ENCODE measurements at places on chromosomes 5 and 9. TPM values are rescaled to one million over a fixed set of nuclear protein-coding genes. Genes with fewer than 3 reads are reported as not detected.
A peak's percentile ranks its signal among the peaks of the same experiment; 100 is the strongest.

DNA sequence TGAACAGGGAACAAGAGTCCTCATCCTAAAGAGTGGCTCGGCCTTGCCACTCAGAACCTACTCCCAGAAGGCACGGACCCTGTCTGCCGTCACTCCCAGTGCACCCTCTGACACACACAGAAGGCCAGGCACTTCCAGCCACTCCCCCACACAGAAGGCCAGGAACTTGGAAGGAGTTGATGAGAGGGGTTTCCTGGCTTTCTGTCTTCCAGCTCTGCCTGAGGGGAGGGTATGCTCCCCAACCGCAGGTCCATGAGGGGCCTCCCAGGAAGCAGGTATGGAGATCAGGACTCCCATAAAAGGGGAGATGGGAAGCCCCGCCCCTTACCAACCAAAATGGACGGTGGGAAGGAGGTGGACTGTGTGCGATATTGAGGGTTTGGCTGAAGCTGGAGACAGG, 247.6 kb upstream of the IRX4 start:
- H3K27me3 ChIP-seq = no peaks in the 10 kb centered on the region
- H3K27ac ChIP-seq = no peak overlapping the region
- DNase-seq = no peak
- no peaks in the 10 kb centered on the region for H3K36me3 ChIP-seq
- H3K4me3 ChIP-seq = no peak overlapping the region
- H3K4me1 ChIP-seq = peaks cover 19% of the 10 kb centered on the region

DNA sequence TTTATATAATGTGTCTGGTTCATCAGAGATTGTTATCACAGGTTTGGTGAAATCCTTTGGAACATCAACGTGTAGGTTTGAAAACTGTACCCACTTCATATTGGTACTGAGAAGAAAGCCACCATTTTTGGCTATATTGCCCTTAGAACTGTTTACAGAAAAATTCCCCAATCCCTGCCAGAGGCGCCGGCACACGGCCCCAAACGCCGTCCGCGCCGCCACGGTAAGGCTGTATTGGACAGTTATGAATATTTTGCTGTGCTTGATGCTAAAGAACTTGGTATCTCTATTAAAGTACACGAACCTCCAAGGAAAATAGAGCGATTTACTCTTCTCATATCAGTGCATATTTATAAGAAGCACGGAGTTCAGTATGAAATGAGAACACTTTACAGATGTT, 35.2 kb downstream of the DCAF10 start:
- no peak overlapping the region for H3K27ac ChIP-seq
- no peak overlapping the region for H3K4me3 ChIP-seq
- no peak for DNase-seq
- H3K36me3 ChIP-seq = peaks cover 12% of the 10 kb centered on the region

- no peaks in the 10 kb centered on the region for H3K27me3 ChIP-seq
- no peak overlapping the region for H3K27ac ChIP-seq
- no peaks in the 10 kb centered on the region for H3K4me1 ChIP-seq
- DNase-seq = peak; percentile 53
- H3K4me3 ChIP-seq = no peak overlapping the region
Measured at GRCh38 chr5:178429491-178430185, 160.6 kb downstream of the COL23A1 start.

DNA sequence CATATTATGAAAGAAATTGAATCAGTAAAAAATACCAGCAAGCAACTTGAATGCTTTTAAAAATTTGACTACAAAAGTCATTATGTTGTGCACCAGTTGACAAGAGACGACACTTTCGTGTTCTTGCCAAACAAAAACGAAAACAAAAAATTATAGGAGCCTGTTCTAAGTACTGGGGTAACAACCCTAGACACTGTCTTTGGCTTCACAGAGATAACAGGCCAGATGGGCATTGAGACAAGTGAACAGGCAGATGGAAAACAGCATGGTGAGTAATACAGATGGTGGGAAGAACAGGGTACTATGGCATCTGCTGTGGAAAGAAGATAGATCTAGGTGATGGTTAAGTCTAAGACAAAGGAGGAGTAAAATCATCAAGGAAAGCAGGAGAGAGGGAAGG, 99.0 kb downstream of the CDH12 start:
- H3K4me3 ChIP-seq = no peak overlapping the region
- DNase-seq = no peak
- no peak overlapping the region for H3K27ac ChIP-seq
- no peaks in the 10 kb centered on the region for H3K36me3 ChIP-seq

- peaks cover 41% of the 10 kb centered on the region for H3K27me3 ChIP-seq
- peaks cover 3% of the 10 kb centered on the region for H3K4me1 ChIP-seq
- no peaks in the 10 kb centered on the region for H3K36me3 ChIP-seq
- H3K27ac ChIP-seq = no peak overlapping the region
- H3K4me3 ChIP-seq = no peak overlapping the region
Measured at GRCh38 chr9:110213413-110214044, 5.6 kb upstream of the C9orf152 start.

DNA sequence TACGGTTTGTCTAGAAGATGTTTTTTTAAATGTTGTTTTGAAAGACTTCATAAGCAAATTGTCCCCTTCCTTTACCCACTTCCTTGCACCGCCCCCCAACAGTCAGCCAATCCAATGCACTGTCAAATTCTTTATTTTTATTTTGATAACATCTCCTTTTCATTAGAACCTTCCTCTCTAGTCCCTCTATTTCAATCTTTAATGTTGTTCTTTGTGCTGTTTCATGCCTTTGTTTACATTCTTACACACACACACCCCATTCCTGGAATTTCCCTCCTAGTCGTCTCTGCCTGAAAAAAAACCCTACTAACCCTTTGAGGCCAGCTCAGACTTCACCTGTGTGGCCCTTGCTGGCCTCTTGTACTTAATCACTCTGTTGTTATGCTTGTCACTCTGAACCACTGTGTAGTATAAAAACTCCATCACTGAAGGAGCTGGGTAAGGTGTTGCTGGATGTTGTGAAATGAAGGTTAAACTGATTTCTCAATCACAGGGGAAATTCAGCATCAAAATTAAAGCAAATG, 133.4 kb downstream of the UGCG start:
- H3K4me1 ChIP-seq = peaks cover 55% of the 10 kb centered on the region
- no peak overlapping the region for H3K4me3 ChIP-seq
- no peak for DNase-seq
- H3K27me3 ChIP-seq = no peaks in the 10 kb centered on the region
- peak overlapping the region; percentile 66 for H3K27ac ChIP-seq
- H3K36me3 ChIP-seq = peaks cover 2% of the 10 kb centered on the region

DNA sequence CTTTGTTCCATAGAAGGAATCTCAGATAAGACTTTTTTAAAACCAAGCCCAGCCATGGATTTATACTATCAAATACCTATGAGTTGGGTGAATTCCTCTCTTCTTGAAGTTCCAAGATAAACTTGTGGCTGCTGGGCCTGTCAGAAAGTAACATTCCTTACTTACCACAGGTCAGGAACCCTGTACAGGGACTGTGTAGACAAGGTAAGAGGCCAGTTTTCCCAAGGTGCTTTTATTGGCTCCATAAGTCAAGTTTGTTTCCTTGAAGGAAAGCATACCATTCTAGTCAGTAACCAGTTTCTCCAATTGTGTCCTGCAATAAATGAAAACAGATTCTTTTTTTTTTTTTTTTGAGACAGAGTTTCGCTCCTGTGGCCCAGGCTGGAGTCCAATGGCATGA, 8.8 kb upstream of the CLTB start:
- no peaks in the 10 kb centered on the region for H3K36me3 ChIP-seq
- H3K27me3 ChIP-seq = peaks cover 22% of the 10 kb centered on the region
- no peak overlapping the region for H3K27ac ChIP-seq
- no peak overlapping the region for H3K4me3 ChIP-seq
- DNase-seq = no peak

DNA sequence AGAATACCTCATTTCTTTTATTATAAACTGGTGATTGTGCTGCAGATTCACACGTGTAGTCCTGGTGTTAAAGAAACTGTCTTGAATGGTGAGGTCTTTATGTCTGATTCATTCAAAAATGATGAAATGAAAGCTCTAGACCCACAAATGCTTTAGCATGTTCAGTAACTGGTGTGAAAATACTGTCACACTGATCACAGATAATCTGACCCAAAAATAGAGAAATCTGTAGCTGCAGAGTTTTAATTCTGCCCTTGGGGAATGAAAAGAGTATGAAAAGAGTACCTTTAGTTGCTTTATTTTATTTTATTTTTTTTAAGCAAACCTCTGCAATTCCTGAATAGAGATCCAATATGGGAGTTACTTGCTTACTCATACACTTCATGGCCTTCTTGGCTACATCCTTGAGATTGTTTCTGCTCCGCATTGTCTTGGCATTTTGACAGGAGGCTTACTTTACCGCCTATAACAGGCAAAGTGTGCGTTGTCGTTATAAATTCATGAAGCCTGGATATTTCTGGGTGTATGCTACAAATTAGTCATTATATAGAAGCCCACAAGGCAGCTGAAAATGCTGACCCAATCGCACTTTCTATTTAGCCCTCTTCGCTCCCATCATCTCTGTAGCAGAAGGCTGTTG, 2.7 kb downstream of the RGMB start:
- H3K4me3 ChIP-seq = peak overlapping the region; percentile 99
- no peaks in the 10 kb centered on the region for H3K27me3 ChIP-seq
- peak overlapping the region; percentile 99 for H3K27ac ChIP-seq
- DNase-seq = no peak
- H3K4me1 ChIP-seq = peaks cover 70% of the 10 kb centered on the region
- peaks cover 56% of the 10 kb centered on the region for H3K36me3 ChIP-seq

DNA sequence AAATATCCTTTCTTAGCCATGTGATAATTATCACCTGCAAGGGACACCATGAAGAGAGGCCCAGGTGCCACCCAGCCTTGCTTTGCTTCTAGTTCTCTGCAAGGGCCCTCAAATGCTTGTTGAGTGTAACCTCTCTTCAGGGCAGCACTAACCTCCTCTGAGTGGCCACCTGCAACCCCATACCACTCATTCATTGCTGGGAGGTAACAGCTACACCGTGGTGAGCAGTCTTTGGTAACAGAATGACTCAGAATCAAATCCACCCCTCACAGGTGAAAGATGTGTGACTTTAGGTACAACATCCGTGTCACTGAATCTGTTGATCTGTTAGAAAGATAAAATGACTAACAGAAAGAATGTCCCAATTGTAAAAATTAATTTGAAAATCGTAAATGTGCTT, 365.1 kb upstream of the TRPC7 start:
- no peak overlapping the region for H3K27ac ChIP-seq
- no peak overlapping the region for H3K4me3 ChIP-seq
- H3K27me3 ChIP-seq = no peaks in the 10 kb centered on the region

DNA sequence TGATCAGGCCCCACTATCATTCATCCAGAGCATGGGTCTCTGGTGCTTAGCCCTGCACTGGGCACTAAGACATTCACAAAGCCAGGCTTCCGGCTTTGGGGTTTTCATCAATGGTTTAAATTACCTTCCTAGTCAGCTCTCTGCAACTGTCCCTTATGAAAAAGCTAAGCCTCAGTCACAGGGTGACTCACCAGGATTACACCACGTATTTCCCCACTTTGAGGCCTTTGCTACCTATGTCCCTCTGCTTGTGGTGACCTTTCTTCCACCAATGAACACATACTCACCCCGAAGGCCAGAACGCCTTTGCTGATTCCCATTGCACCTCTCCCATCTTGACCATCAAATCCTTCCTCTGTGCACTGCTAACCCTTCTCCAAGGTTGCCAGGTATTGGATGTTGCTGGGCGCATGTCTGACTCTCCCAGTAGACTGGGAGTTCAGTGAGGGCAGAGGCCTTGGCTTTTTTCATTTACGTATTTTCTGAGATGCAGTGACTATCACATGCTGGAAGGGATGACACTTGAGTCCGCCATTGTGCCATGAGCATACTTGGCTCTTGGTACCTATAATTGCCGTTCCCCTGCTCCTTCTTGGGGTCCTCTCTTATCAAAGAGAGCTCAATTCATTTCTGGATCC, 58.7 kb upstream of the TNFSF8 start:
- H3K27me3 ChIP-seq = peaks cover 85% of the 10 kb centered on the region
- DNase-seq = no peak
- no peak overlapping the region for H3K4me3 ChIP-seq
- no peaks in the 10 kb centered on the region for H3K4me1 ChIP-seq
- no peaks in the 10 kb centered on the region for H3K36me3 ChIP-seq
- H3K27ac ChIP-seq = no peak overlapping the region

DNA sequence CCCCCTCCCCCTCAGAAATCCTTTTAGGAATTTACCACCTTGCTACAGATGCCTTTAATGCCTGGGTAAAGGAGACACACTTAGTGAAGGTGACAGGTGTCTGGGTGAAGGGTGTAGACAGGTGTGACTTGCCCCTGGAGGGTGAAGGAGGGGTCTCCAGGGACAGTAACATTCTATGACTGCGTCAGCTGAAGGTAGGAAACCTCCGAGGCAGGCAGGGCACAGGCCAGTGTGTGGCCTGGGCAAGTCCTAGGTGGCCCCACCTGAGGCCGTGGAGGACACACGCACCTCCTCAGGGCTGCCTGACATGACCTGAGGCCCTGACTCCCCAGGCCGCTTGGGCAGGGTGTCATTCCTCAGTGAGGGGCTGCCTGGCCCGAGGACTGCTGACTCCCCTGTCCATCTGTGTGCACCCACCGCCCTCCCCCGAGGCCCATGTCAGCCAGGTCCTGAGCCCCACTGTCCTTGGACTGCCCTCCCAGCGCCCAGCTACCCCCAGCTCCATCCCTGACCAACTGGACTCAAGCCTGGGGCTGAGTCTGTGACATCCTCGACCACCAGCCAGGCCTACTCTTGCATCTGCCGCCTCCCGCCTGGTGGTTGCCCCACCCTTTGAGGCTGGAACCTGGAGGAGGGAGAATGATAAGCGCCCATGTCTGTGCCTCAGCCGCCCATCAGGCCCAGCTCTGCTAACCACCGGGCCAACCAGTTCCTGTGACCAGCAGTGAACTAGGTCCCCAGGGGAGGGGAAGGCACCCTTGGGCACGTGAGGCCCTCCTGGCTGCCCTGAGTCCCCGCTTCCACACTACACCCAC, 18.4 kb downstream of the CARD19 start:
- no peaks in the 10 kb centered on the region for H3K4me1 ChIP-seq
- H3K36me3 ChIP-seq = peaks cover 10% of the 10 kb centered on the region
- H3K27ac ChIP-seq = no peak overlapping the region

GRCh38 chr9:127083138-127083980, 39.1 kb downstream of the ANGPTL2 start:
- no peak overlapping the region for H3K27ac ChIP-seq
- H3K4me1 ChIP-seq = no peaks in the 10 kb centered on the region
- DNase-seq = peak; percentile 42
- H3K27me3 ChIP-seq = no peaks in the 10 kb centered on the region

GRCh38 chr9:127854184-127854806, at the start of gene ENG:
TSS of gene ENG (minus strand) at chr9:127854658. CDS start at chr9:127854355, 303 bp downstream.
- DNase-seq = peak; percentile 90
- peak within 1 kb of the TSS; percentile 88 for H3K27ac ChIP-seq
- no peaks in the 10 kb centered on the region for H3K27me3 ChIP-seq
- H3K36me3 ChIP-seq = peaks cover 11% of the 10 kb centered on the region
- peaks cover 48% of the 10 kb centered on the region for H3K4me1 ChIP-seq

- H3K27me3 ChIP-seq = no peaks in the 10 kb centered on the region
- H3K36me3 ChIP-seq = no peaks in the 10 kb centered on the region
- peaks cover 7% of the 10 kb centered on the region for H3K4me1 ChIP-seq
- DNase-seq = no peak
Measured at GRCh38 chr5:157924931-157925729, 66.2 kb upstream of the CLINT1 start.

The FRMD3 gene
- 0.29 TPM for total RNA-seq

The ANKRD18A gene
- 14.6 TPM for total RNA-seq

The MOB3B gene
- total RNA-seq = 7.6 TPM

The ADAMTSL2 gene
- total RNA-seq = 0.11 TPM

The NCBP1 gene
- 42.2 TPM for total RNA-seq
